ENCODE measurements at places on chromosomes 2 and 18.

GRCh38 chr2:201349601-201350000 lies 7.5 kb downstream of the FLACC1 start:
- no peak for DNase-seq

DNA sequence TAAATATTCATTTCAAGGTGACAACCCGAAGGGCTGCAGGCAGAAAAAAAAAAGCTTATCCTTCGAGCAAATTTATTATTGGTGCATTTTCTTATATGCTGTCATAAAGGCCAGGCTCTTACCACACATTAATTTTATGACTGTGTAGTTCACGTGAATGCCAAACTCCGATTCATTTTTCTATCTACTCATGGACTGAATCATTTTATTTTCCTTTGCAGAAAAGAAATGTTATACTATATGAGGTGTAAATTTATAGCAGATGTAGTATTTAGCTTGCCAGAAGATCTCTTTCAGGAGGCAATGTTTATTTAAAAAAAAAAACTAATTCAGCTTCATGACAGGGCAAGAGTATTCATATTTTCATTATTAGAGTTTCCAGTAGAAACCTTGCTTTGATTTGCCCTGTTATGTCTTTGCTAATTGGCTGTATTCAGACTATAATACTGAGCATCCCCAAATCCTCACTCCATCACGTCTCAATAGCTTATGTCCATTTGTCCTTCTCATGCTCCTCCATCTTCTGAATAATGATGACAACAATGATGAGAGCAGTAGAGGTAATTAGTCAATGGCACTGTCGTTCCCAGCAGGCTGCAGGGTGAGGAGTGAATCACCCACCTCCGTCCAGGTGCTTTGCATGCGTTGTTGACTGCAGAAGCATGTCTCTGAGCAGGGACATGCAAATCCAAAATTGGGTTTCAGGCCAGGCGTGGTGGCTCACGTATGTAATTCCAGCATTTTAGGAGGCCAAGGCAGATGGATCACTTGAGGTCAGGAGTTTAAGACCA lies 101.1 kb upstream of the RAB12 start:
- DNase-seq: no peak

DNA sequence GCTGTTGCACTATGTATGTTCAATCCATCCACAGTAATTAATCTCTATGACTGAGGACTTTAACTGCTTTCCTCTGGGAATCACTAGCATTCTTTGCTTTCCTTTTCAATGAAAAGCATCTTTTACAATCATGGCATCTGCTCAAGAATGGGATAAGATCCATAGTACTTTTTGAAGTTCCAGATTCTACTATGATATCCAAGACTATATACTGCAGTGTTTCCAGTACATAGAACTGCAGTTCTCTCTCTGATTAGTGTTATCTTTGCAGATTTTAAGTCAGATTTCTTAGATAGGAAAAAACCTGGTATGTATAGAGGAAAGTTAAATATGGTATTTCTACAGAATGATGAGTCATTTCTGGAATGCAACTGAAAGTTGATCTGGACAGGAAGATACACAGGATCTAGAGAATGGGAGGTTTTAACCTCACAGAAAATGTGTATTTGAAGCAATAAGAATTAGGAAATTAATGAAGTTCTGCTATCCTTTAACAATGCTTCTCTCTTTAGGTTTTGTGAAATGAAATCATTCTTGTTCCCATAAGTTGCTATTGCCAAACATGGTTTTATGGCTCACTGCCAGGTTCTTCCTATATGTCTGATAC lies 670.7 kb downstream of the ERBB4 start:
- no peak for DNase-seq

DNA sequence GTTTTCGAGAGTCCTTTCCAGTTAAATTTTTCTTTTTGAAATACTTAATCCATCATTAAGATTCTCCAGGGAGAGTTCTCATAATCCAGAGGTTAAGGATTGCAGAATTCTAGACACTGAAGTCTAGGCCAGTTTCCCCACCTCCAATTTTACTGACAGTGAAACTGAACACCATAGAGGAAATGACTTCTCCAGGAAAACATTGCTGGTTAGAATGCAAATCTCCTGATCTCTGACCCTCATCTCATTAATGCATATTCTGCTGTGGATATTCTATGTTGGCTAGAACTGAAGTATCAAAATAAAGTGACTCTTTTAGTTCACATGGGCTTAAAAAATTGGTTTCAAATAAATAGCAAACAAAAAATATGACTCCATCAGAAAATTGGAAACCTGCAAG lies 105.8 kb upstream of the UGP2 start:
- DNase-seq: no peak

DNA sequence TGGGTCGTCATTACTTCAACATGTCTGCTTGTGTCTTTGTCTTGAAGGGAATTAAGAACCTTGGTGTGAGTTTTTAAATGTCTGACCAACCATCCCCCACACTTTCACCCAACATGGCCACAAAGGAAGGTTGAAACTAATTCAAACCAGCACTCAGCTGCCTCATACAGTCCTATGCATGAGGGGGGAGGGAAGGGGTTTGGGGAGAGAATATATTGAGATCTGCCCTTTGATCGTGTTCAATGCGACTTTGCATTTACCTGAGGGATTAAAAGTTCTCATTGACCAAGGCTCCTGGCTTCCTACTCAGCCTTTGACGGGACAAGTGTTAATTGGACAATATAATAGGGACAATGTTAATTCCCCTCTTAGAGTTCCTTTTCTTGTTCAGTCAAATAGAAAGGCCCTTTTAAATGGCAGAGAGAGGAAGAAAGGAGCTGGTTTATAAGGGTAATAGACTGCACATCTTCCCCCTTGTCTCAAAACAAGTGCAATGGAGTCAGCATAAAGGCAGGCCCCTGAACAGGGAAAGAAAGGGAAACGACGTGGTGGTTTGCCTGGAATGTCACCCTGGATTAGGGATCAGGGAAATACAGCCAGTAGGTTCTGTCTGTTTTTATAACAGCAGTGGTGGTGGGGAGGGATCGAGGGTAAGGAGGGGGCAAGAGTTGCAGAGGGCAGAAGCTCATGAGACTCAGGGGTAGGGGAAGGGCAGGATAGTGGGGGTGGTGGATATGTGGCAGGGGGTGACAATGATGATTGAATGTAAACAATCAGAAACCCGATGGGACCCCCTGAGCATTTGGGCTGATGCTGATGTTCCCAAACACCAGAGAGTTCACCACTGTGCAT lies 198.7 kb downstream of the MYCN start:
- DNase-seq: no peak

GRCh38 chr2:209773377-209773776 lies 1.7 kb downstream of the UNC80 start:
- no peak for DNase-seq

DNA sequence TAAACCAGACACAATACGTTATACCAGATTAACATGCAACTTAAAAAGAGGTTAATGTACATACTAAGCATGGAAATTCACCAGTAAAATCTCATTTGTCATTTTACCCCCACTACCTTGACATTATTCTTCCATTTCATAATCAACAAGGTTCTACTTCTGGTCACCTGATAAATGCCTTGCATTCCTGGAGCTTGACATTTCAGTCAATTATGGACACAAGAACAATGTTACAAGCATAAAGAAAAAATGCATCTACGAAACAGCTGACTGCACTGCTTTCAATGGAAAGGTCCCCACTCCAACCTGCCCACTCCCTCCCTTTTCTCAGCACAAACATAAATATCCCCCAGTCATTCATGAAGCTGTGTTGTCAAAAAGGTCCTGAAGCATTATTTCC lies 31.4 kb downstream of the ARL5A start:
- DNase-seq: no peak

GRCh38 chr18:60024857-60025256 lies 125.1 kb downstream of the PMAIP1 start:
- no peak for DNase-seq

DNA sequence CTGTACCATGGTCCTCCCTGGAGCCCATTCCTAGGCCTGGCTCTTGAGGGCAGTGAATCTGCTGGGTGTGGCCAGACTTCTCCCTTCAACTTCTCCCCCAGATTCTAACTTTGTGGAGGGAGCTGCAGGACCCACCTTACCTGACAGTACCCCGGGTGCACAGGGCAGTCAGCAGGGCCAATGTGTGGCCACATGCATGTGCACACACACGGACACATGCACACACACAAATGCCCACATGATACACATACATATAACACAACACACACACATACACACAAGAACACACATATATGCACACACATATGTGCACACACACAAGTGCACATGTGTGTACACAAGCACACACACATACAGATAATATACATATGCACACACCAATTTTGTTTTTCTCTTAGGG lies 300.0 kb upstream of the HS6ST1 start:
- DNase-seq: no peak

DNA sequence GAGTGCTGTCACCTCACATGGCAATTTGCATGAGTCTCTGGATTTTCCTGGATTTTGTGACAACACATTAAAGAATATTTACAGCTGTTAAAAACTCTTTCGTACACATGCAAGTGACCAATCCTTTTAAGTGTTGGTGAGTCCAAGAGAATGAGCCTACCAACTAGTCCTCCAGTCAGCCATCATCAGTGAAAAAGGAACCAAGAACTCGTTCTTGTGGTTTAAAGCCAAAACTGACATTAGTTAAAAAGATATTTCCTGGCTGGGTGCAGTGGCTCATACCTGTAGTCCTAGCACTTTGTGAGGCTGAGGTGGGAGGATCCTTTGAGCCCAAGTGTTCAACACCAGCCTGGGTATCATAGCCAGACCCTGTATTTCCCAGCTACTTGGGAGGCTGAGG lies 215.4 kb upstream of the ITGA4 start:
- DNase-seq: no peak

DNA sequence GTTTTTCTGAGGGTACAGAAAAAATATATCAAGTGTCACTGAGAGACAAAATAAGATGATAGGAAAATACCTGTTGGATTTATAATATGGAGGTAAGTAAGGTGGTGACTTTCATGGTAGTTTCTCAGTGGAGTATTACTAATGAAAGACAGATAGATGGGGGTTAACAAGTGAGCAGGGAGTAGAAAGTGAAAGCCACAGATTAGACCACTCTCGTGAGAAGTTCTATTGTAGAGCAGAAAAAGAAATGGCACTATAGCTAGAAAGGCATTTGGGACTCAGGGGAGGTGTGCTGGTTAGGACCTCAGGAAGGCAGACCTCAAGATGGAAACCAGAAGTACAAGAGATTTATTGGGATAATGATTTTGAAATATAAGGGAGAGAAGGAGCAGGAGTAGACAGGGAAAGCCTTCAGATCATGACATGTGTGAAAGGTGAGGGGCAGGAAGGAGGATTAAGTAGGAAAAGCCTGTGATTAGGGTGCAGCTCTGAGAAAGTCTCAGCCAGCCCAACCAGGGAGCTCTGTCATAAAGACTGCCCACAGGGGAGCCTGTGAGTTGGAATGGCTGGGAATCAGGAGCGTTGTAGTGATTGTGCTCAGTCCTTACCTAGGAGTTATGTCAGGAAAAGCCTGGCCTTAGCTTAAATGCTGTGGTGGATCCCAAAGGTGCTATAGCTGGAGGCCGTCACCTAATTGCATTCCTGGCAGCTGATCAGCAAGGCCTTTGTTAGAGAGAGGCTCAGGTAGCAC lies 198.1 kb downstream of the IKZF2 start:
- no peak for DNase-seq

Data from stimulated activated CD8-positive, alpha-beta memory T cell treated with anti-CD3 and anti-CD28 coated beads, Interleukin-12 subunit alpha, Interleukin-12 subunit beta, amount 100 ng/mL, for 4 hours (primary cell).